Activated CD4-positive, alpha-beta T cell treated with anti-CD3 and anti-CD28 coated beads for 36 hours (primary cell): ENCODE measurements at places on chromosomes 2 and 18.

GRCh38 chr18:37612524-37613252 lies 47.1 kb upstream of the CELF4 start:
- DNase-seq = no peak

DNA sequence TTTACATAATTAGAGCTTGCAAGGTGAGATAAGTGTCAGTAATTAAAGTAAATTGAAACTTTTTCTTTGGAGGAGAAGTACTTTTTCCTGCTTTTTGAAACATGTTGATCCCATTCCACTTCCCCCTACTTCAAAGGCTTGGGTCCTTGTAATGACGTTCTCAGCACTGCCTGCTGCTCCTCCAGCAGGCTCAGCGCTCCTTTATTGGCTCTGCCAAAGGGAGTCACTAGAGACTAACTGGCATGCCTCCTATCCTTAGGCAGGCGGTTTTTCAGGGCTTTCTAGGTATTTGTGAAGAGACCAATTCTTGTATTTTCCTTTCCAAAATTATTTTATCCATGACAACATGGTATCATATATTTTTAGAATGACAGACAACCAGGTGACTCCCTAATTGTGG lies 43.9 kb upstream of the ACADL start:
- DNase-seq = no peak

- DNase-seq = no peak
These were observed 209.0 kb downstream of the DYM start for GRCh38 chr18:49251451-49251850.

- DNase-seq = no peak
These were observed 685.1 kb downstream of the NRXN1 start for GRCh38 chr2:50346629-50347357.

GRCh38 chr18:12009581-12010140 lies 28.4 kb downstream of the IMPA2 start:
- no peak for DNase-seq

GRCh38 chr2:20536619-20537422 lies 89.9 kb downstream of the RHOB start:
- no peak for DNase-seq

GRCh38 chr2:215352602-215353001 lies 40.7 kb downstream of the ATIC start:
- no peak for DNase-seq

DNA sequence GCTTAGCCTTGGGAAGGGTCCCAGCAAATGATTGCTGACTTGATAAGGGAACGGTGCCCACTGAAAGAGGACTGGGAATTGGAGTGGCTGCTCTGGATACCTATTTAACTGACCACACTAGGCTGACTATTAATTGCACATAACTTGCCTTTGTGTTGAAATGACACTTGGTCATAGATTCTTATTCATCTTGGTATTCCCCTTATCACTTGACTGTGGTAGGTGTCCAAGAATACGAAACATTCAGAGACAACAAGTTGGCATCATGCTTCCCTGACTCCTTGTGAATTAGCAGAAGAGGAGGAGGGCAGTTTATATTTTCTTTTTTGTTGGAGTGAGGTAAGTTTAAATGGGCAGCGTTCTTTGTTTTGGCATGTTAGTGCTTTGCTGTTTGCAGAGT lies 13.4 kb downstream of the FMNL2 start:
- DNase-seq = no peak

DNA sequence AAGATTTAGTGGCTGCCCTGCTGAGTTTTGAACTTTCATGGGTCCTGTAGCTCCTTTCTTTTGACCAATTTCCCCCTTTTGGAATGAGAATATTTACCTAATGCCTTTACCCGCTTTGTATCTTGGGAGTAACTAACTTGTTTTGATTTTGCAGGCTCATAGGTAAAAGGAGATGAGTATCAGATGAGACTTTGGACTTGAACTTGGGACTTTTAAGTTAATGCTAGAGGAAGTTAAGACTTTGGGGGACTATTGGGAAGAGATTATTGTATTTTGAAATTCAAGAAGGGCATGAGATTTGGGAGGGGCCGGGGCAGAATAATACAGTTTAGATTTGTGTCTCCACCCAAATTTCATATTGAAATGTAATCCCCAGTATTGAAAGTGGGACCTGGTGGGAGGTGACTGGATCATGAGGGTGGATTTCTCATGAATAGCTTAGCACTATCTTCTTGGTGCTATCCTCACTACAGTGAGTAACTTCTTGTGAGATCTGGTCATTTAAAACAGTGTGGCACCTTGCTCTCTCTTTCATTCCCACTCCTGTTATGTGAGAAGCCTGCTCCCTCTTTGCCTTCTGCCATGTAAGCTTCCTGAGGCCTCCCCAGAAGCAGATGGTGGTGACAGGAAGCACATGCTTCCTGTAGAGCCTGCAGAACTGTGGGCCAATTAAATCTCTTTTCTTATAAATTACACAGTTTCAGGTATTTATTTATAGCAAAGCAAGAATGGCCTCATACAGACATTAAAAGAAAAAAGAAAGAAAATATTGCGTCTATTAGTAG lies 6.1 kb downstream of the ADI1 start:
- no peak for DNase-seq

GRCh38 chr2:48433682-48434081 lies 96.3 kb upstream of the STON1 start:
- DNase-seq = no peak
